Vagina (tissue), 2 donors: ENCODE measurements at places on chromosomes 12 and 14.

DNA sequence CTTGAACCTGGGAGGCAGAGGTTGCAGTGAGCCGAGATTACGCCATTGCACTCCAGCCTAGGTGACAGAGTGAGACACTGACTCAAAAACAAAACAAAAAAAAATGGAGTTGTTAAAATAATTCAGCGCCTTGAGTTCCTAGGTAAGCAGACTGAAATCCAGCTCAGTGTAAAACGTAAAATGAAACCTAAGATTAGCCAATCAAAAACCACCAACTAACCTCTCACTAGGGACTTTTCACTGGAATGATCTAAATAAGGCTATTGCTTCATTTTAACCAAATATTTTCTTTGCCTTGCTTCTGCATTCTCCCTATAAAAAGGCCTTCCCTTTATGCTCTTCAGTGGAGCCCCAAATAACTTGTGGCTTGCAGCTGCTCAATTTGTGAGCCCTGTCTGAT is 91.6 kb upstream of the HIF1A start:
- DNase-seq: no peak

- no peak for DNase-seq
These were observed 24.8 kb upstream of the NOVA1 start for GRCh38 chr14:26622611-26623010.

DNA sequence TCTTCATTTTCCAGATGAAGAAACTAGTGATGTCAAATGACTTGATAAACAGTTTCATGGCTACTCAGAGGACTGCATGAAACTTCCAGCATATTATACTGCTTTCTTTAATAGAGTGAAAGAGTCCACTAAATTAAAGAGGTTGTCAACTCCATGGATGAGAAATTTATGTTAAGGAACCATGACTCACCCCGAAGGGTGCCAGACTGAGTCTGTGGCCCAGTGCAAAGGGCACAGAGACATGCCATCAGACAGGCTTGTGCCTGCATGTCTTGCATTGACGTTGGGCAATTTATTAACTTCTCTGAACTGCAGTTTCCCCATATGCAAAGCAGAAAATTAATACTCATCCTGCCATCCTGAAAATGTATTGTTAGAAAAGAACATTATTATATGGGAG is 382.4 kb downstream of the APAF1 start:
- no peak for DNase-seq

DNA sequence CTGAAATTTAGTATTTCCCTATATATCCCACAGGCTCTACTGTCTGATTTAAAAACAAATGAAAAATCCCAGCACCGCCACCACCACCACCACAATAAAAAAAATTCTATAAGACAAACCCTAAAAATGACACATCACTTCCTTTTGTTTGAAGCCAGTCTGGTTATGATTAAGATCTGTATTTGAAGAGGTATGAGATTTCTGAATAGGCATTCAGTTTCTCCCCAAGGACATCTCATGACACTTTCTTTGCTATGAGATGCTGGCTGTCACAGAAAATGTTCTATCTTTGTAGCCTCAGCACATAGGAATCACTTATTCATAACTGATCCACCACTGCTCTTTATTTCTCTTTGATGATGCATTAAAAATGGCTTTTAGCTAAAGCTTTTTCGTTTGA is 1071.0 kb downstream of the SLC6A15 start:
- DNase-seq: no peak
